ENCODE measurements at places on chromosomes 3 and 15.

- DNase-seq: no peak
Observed at GRCh38 chr3:89186456-89186855, 79.0 kb downstream of the EPHA3 start.

DNA sequence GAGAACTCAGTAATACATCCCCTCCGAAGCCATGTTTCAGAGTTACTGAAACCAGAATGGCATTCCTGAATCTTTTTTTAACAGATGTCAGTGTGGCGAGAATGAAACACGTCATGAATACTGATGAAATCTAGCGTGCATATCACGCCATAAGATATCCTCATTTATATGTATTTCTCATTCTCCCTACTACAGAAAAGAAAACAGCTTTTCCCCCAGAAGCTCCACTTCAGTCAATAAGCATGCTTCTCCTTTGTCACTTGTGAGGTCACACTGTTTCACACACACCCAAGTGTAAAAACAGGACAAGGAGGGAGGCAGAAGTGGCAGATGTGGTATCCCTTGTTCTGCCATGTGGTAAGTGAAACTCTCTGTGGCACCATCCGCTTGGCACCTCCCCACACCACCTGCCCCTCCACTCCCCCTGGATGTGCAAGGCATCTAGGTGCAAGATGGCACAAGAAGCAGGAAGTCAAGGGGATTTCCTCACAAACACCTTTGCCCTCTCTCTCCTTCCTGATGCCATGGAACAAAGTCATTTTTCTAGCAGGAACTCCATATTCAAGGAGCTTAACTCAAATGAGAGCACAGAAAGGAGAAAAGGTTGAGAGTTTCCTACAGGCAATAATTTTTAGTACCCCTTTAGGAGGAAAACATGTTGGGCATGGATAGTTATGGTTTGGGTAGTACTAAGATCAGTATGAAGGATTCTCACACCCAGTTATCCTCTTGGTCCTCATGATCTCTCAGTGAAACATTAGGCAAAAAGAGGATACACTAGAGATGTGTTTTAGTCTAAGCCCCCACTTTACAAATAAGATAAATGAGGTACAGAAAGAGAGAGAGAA is 47.5 kb upstream of the FRMD4B start:
- no peak for DNase-seq

DNA sequence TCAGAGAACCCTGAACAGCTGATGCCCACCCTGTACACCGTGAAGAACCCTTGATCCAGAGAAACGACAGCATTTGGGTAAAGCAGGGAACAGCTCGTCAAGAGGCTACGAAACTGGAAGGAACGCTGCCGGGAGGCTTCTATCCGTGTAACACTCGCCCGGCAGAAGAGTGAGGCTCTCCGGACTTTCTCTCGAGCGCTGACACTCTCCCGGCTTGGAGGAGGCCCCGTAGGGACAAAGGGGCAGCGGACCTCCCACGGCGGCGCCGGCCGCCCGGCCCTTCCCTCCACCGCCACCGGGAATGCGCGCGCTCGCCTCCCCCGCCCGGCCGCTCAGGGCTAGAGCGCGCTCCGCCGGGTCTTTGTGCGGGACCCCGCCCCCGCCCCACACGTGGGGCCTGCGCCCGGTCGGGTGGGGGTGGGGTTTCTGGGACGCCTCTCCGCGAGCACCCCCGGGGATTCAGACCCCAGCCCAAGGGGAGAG is 1.7 kb downstream of the HYAL2 start:
- DNase-seq: no peak

- no peak for DNase-seq
Observed at GRCh38 chr15:101052031-101052620, 133.0 kb downstream of the LRRK1 start.

DNA sequence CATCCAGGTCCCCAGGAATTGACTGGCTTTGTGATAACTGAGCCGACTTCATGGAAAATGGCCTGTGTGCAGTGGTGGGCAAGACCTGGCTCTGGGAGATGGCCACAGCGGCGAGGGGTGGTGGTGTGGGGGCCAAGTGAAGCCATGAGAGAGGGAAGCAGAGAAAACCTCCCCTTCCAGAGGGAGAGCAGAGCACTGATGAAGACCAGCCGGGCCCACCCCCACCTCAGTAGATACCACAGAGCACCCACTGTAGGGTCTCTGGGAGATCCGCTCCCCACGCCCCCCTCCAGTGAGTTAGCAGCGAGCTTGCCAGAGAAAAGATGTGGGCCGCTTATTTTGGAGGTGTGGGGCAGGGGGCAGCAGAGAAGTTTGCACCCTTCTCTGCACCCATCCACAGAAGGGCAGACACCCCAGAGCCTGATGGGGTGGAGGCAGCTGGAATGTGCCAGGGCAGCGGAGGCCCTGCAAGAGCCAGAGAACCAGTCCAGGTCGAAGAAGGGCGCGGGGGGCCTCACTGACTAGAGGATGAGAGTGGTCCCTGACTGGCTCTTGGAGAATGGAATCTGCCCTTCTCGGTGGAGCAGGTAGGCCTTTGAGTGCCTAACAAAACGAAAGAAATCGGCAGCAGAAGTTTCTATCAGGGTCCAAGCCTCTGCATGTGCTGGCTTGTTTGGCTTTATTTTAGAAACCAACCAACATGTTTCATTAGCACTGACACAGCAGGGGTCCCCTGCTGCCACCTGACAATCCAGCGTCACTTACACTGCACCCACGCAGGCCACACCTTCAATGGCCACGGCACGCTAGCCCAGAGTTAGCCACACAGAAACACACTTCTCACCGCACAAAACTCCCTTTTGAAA is 28.3 kb downstream of the MELTF start:
- DNase-seq: no peak

GRCh38 chr3:140198242-140198641 is 263.3 kb downstream of the CLSTN2 start:
- no peak for DNase-seq

- DNase-seq: no peak
Observed at GRCh38 chr3:16396202-16396601, 117.3 kb downstream of the RFTN1 start.
